Inflammatory macrophage (primary cell): ENCODE measurements at places on chromosomes 5 and 9.

- peak; percentile 36 for DNase-seq
Observed at GRCh38 chr9:126965541-126966428, 51.2 kb downstream of the RALGPS1 start.

- DNase-seq, result no peak
Observed at GRCh38 chr5:109239456-109239855, 170.3 kb downstream of the PJA2 start.

GRCh38 chr5:81949462-81949861, 22.4 kb upstream of the ATG10 start:
- DNase-seq, result no peak

DNA sequence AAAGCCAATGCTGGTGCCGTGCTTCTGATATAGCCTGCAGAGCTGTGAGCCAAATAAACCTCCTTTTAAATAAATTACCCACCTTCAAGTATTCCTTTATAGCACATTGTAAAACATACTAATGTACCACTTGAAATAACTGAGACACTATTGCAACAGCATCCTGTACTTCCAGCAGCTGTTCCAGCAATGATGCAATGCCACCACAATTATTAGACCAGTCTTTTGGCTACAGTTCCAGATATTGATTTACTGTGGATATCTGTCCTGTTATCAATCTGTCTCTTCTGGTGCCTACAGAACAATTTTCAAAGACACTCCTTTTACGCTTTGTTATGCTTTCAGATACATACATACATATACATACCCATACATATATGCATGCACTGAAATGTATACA, 567.9 kb downstream of the TAF11L14 start:
- DNase-seq, result no peak

GRCh38 chr5:67817652-67818051, 397.9 kb upstream of the PIK3R1 start:
- DNase-seq, result no peak

DNA sequence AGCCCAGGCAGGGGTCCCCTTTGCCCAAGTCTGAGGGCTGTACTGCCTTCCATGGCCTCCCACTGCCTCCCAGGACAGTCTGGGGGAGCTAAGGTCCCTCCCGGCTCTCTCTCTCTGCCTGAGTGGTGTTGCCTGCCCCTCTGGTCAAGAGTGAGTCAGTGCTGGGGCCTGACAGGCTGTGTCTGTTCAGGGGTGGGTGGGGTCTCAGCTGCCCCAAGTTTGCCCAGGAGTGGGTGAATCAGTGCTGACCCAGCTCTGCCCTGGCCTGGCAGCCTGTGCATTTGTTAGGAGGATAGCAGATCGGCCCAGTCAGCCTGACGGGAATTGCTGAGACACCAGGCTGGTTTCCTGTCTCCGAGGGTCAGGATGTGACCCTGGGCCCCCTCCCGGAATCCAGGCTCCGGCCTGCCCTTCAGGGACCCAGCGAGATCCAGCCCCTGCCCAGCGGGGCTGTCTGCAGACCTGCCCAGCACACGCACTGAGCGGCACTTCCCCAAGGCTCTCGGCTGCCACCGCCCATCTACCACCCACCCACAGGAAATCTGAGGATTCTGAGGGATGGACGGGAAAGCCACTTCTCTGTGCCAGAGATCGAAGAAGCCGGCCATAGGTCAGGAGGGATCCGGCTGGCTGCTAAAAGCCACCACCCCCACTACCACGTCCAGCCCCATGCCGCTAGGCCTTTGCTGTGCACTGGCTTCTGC, 15.9 kb downstream of the ENG start:
- peak; percentile 92 for DNase-seq

- DNase-seq, result no peak
Observed at GRCh38 chr5:103021314-103021713, 98.6 kb downstream of the GIN1 start.

DNA sequence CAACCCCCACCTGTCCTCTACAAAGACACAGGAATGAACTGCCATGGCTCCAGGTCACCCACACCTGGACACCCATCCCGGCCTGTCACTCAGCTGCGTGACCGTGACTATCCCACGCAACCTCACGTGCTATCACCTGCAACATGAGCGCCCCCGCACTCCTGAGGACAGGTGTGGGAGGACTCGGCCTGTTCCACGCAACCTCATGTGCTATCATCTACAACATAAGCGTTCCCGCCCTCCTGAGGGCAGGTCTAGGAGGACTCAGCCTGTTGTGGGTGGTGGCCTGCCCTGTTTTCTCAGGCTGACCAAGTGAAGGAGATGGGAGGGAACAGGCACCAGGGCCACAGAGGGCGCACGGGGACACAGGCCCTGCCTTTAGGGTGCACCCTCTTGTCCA, 4.1 kb downstream of the QSOX2 start:
- no peak for DNase-seq

- DNase-seq, result no peak
Observed at GRCh38 chr5:141608557-141608956, 10.2 kb downstream of the DIAPH1 start.
